ENCODE measurements at places on chromosomes 12 and 14. TPM values are rescaled to one million over a fixed set of nuclear protein-coding genes. Genes with fewer than 3 reads are reported as not detected.

The SDSL gene
- total RNA-seq, result not detected

The MTA1 gene
- 140 TPM for total RNA-seq

The FOXN4 gene
- not detected for total RNA-seq

The NANOG gene
- not detected for total RNA-seq
